ENCODE measurements at places on chromosomes 2 and 18. TPM values are rescaled to one million over a fixed set of nuclear protein-coding genes. Genes with fewer than 3 reads are reported as not detected.

Gene SNTG2
- not detected for total RNA-seq

Gene G6PC2
- total RNA-seq = not detected

Gene DAPL1
- total RNA-seq = 79.3 TPM

Gene SLC4A5
- 1.7 TPM for total RNA-seq

Gene SATB2
- total RNA-seq = 0.91 TPM

All from esophagus squamous epithelium (tissue), 5 donors.